Uterus (tissue), 4 donors: ENCODE measurements at places on chromosomes 16 and 17.

DNA sequence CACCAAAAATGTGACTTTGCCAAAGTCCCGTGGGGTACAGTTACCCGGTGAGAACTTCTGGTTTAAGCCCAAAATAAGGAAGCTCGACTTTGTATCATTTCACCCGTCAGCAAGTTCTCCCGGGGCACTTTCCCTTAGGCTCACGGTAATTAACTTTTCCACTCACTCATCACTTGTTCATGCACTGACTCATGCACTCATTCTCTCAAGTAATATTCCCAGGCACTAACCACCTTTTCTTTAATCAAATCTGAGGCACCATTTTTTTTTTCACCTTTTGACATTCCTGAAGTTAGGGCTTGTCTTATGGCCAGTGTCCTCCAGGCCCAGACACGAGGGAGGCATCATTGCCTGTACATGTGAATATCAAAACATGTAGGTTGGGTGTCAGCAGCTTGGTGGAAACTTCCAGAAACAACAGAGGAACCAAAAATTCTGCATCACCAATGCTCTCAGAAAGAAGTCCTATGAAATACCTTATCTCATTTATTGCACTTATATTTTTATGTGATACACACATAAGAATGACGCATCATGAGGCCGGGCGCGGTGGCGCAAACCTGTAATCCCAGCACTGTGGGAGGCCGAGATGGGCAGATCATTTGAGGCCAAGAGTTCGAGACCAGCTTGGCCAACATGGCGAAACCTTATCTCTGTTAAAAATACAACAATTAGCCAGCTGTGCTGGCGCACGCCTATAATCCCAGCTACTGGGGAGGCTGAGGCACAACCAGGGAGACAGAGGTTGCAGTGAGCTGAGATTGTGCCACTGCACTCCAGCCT lies 36.1 kb upstream of the ATP2C2 start:
- no peak for DNase-seq

GRCh38 chr17:31491376-31492131 lies 100.1 kb downstream of the RAB11FIP4 start:
- DNase-seq: no peak

- DNase-seq: no peak
Observed at GRCh38 chr17:45883063-45883462, 11.3 kb upstream of the MAPT start.

DNA sequence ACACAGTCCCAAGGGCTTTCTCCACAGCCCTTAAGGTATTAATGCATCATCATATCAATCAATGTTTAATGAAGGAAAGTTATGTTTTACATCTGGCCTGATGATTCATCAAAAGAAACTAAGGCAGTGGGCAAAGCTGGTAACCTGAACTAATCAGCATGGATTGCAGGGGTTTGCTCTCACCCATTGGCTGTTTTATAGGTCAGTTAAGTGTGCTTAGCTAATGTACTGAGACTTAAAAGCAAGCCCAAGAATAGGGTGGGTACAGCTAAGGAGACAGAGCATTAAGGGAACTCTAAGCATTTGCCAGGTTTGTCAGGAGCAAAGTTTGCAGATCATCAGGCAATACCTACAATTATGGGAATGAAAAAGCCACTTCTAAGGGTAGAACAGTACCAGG lies 1247.6 kb downstream of the CDH8 start:
- no peak for DNase-seq

DNA sequence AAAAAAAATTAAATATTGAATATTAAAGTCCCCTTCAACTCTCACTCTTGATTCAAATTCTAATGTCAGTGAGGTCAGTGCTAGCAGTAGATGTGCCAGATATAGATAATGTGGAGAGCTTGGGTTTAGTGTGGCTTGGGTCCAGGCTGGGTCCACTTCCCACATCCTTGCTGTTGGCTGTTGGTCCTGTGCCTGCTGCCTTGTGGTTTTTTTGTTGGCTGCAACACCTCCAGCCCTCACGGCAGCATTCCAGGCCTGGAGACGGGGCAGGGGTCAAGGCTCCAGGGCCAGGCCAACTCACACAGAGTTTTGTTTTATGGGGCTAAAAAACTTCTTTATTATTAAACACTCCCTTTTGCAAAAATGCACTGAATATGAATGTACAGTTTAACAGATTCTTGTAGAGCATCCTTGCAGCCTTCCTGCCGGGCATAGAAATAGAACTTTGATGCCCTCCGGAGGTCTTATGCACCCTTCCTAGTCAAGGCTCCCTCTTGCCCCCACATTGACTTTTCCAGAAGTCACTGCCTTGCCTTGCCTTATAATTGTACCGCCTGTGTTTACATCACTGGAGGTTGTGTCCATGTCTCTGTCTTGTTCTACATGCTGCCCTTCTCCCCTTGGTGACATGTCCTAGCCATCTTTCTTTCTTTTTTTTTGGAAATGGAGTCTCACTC lies 25.5 kb upstream of the MYO15B start:
- no peak for DNase-seq
